ENCODE measurements at places on chromosomes 5 and 9.
A peak's percentile ranks its signal among the peaks of the same experiment; 100 is the strongest.

DNA sequence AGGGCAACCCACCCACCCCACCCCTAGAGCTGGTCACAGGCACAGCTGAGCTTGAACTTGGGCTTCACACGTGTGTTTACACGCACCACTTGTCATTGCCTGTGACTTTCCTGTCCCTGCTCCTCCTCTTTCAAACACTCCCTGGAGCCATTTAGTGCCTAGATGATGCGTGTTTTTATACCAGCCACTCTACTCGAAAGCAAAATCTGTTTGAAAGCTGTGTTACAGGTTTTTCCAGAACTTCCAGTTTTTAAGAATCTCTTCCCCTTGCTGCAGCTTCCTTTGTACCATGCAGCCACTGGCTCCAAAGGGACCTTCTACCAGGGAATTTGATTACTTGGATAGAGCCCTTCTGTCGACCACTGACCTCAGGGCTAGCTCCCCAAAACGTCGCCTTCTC, 78.8 kb upstream of the SPRY4 start:
- no peak for DNase-seq

DNA sequence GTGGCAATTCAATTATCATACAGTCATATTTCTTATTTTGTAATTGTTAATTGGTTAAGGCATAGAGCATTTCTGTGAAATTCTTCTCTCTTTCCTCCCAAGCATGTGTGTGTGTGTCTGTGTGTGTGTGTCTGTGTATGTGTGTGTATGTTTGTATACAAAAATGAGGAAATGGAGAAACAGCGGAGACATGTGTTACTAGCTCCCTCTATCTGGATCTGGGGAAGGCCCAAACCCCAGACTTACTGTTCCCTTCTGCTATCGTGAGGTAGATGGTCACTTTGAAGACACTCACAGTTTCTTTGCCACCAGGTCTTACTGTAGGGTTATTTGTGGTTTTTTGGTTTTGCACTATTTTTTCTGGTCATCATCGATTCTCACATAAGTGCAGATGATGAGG, 11.4 kb upstream of the C5orf63 start:
- DNase-seq: no peak

- DNase-seq: no peak
These were observed 1.0 kb upstream of the NIM1K start for GRCh38 chr5:43190755-43191603.

GRCh38 chr5:149724884-149725283, 5.2 kb upstream of the PPARGC1B start:
- no peak for DNase-seq

DNA sequence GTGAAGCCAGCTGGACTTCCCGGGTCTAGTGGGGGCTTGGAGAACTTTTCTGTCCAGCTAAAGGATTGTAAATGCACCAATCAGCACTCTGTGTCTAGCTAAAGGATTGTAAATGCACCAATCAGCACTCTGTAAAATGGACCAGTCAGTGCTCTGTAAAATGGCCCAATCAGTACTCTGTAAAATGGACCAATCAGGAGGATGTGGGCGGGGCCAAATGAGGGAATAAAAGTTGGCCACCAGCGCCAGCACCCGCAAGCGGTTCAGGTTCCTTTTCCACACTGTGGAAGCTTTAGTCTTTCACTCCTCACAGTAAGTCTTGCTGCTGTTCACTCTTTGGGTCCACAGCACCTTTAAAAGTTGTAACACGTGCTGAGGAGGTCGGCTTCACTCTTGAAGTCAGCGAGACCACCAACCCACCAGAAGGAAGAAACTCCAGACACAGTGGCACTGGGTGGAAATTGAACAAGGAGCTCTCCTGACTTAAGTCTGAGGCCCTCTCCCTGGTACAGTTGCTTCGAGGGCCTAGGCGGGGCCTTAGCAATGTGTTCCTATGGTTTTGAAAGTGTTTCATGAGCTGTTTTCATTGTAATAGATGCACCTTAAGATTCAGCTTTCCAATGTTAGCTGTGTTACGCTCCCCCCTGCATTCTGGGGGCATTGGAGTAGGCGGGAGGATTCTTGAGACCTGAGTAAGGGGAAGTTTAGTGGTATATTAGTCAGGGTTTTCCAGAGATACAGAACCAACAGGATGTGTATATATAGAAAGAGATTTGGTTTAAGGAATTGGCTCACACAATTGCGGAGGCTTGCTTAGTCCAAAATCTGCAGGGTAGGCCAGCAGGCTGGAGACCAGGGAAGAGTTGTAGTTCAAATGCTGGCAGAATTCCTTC, 21.5 kb upstream of the MYO10 start:
- no peak for DNase-seq

DNA sequence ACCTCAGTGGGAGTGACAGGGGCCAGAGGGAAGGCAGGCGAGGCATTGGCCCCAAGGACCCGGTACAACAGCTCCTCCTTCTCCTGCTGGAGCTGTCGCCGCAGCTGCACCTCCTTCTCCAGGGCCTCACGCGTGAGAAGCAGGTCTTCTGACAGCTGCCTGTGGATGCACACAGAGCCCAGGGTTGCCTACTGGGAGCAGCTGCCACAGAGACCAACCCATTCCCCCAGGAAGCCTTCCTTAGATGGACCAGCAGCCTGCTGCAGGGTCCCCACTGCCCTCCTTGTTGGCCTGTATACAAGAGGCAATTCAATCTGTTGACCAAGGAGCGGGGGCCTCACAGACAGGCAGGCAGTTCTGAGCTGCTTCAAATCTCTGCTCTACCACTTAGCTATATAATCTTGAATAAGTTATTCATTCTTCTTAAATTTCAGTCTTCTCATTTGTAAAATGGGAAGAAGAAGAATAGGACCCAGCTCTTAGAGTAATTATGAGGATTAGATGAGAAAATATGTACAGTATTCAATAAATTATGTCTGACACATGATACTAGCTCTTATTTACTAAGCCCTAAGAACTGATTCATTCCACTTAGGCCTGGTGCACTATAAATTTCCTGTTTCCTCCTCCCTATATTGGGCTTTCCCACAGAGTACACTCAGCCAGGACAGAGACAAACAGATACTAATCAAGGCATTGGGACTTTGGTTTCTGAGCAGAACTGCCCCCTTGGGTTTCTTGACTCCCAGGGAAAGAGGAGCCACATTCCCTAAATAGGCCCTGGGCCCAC, 26.1 kb upstream of the ANXA6 start:
- DNase-seq: no peak

GRCh38 chr9:104617418-104617817, 586 bp downstream of the OR13C9 start:
- no peak for DNase-seq

DNA sequence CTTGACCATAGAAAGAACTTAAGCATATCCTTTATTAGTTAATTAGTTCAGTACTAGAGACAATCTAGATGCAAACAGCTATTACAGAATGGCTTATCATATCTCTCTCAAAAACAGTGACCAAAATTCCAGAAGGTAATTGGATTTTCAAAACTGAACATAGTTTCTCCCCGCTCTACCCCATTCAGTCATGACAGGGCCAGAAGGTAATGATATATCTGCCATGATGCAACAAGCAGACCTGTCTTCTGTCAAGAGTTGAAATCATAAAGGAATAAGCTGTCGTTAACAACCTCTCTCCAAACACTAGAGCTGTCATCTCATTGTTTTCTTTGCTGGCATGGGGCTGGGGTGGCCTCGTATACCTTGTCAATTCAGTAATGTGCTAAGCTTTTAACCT, 200.5 kb upstream of the POU5F2 start:
- peak; percentile 96 for DNase-seq

GRCh38 chr9:88651682-88652633, 117.0 kb downstream of the NXNL2 start:
- DNase-seq: no peak

DNA sequence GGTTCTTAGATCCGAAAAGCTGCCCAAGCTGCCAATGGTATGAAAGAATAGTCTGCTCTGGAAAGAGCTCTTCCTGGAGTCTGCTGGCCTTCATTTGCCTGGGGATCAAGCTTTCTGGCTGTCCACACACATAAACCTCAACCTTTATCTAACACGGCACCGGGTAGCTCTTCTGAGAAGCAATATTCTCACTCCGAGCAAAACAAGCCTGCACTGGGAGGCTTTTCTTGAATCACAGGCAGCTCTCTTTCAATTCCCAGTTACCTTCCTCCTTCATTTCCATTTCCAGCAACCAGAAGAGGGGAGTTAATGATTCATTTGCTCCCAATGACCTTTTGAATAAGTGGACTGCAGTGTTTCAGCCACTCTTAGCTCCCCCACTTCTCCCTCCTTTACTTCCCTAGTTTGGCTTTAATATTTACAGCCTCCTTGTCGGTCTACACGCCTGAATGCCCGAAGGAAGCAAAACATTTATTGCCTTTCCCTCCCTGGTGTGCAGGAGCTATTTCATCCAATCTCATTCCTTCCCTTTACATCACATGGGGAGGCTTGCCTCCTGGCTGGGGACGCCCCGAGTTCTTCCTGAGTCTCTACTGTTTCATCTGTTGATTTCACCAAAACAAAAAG, 187.1 kb downstream of the ARHGEF28 start:
- no peak for DNase-seq

- no peak for DNase-seq
These were observed 25.9 kb downstream of the FNBP1 start for GRCh38 chr9:130017076-130017475.

DNA sequence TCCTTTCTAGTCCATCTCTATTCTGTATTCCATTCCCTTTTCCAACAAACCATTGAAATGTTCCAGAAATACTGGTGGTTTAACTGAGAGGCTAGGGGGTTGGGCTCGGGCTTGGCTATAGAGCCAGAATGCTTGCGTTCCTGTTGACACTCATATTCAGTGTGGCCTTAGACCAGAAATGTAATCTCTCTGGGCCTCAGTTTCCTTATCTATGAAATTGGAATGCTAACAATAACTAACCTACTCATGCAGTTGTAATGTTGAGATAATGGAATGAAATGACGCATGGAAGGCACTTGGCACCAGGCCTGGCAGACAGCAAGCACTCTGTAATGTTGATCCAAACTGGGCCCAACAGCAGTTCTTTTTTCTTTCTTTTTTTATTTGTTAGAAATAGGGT, 26.8 kb downstream of the JADE2 start:
- DNase-seq: no peak

- DNase-seq: no peak
These were observed 33.9 kb upstream of the MAN2A1 start for GRCh38 chr5:109655841-109656240.

GRCh38 chr9:18423791-18424531, 50.0 kb upstream of the ADAMTSL1 start:
- DNase-seq: no peak

DNA sequence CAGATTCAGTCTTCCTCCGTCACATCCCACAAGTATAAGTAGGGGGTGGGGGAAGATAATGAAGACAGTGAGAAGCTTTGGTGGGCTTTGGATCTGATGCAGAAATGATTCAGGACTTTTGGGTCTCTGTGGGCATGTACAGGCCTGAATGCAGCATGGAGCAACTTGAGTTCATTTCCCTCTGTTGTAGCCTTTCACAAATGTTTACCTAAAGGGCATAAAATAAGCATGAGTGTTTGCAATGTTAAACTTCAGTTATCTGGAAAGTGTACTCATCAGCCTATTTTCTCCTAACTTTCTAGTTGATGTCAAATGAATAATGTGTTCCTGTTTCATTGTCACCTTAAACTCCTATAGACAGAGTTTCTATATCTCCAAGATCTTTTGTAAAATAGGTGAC, 39.3 kb downstream of the GARNL3 start:
- DNase-seq: no peak

- DNase-seq: peak; percentile 24
These were observed 229.4 kb downstream of the ADAMTSL1 start for GRCh38 chr9:18703151-18703900.

DNA sequence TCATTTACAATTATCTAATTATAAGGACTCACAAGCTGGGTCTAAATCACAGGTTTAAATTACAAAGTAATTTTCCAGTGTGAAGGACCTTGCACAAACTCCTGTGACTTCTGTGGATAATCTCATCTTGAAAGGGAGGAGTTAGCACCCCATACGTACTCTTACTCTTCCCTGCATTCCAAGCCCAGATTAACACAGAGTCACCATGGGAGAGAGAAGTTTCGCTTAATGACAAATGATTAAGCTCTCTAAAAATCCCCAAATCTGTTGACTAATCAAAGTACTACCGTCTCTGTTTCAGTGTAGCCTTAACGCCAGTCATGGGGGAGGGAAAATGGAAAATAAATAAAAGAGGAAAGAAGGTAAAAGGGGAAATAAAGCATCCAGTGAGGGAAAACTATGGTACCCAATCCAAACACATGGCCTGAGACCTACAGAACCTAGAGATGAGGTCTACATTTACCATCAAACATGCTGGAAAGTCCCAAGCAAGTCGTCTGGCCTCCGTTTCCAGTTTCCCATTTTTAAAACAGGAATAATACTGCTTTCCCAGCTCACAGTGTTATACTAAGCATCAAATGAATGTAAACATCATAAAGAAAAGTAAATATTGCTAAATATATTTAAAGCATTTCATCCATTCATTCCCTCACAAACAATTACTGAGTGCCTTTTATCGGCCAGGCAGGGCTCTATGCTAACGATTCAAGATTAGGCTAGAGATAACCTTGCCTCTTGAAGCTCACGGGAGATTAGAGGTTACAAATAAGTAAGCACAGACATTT, 63.2 kb downstream of the PCA3 start:
- no peak for DNase-seq

DNA sequence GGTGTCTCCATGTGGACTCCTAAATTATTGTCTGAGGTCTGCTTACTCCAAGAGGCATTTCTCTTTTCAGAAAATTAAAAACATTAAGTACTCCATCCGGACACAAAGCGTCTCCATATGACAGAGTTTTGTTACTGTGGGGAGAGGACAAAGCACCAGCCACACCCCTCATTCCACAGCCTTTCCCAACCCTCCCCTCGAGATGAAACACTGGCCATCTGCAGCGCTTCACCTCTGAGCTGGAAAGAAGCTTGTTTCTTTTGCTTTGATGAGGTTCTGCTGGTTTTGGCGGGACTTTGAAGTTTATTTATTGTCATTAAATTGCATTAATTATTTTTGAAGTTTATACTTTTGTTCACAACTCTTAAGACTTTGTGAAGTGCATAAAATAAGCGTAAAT, 27.6 kb upstream of the NKD2 start:
- DNase-seq: no peak

DNA sequence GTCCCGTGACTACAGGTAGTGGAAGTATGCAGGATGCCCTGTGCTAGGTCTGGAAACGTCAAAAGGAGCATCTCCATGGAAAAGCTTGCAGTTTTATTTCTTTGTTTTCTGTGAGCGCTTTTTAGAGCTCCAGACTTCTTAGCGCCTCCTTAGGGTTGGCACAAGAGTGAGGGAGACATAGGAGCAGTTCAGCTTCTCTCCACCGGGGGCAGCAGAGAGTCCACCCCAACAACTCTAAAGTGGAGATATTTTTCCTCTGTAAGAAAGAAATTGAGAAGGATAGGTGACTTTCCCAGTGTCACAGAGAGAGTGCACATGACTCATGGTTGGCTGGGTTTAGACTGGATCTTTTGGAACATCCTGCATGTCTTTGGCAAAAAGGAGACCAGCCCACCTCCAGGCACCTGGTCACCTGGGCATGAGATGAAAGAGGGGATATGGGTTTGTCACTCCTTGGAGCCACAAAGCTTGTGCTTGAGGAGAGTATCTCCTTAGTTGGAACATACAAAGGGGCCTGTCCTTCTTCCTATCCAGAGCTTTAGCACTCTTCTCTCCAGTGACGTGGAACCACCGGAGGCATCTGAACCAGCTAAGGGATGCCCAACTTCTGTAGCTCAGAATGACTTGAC, 637.7 kb downstream of the SEMA5A start:
- DNase-seq: peak; percentile 25

Data from SK-N-DZ (cell line).